ENCODE measurements at places on chromosomes 2 and 18.
A peak's percentile ranks its signal among the peaks of the same experiment; 100 is the strongest.

- DNase-seq: no peak
Observed at GRCh38 chr2:8484502-8485283, 197.2 kb upstream of the ID2 start.

- DNase-seq: no peak
Observed at GRCh38 chr2:222311978-222312738, 13.4 kb upstream of the PAX3 start.

DNA sequence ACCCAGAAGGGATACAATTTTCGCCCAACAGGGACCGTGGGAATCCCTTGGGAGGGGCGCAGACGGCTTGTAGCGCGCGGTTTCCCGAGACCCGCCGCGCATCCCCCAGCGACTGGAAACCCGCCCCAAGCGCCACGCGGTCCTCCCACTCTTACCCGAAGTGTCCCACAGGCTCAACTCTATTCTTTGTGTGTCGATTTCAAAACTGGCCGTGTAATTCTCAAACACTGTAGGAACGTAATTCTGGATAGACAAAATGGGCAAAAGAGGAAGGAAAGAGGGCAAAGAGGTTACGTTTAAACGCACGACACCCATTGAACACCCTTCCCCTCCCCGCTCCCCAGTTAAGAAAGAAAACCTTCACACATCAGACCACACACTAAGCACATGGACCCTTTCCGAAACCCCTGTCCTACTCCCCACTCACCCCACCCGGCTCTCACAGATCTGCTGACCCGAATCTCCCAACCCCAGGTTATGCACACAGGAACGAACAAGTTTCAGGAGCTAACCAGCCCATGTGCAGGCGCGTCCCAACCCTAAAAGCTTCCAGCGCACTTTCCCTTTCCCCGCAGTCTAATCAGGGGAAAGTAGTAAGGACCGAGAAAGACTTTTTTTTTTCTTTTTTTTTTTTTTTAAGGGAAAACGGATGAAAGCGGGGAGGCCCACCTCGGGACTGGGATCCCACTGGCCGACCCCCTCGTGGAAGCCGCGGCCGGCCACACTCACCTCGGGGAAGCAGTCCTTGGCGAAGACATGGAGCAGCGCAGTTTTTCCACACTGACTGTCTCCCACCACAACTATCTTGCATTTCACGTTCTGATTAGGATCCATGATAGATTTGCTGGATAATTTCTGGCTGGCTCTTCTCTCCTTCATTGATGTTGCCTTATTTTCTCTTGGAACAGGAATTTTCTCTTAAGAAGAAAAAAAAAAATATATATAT lies 655 bp downstream of the RND3 start:
- peak; percentile 68 for DNase-seq

GRCh38 chr2:169933124-169933711 lies 106.0 kb downstream of the UBR3 start:
- peak; percentile 63 for DNase-seq

- DNase-seq: peak; percentile 62
Observed at GRCh38 chr18:77062518-77063003, 70.0 kb downstream of the MBP start.

GRCh38 chr18:79681484-79682387 lies 2.1 kb downstream of the CTDP1 start:
- DNase-seq: no peak

- DNase-seq: no peak
Observed at GRCh38 chr18:79740521-79741361, 57.0 kb upstream of the KCNG2 start.
